GM12878 (cell line): ENCODE measurements at places on chromosomes 16 and 17. TPM values are rescaled to one million over a fixed set of nuclear protein-coding genes. Genes with fewer than 3 reads are reported as not detected.

The TBC1D16 gene
- 0.10 and 0.13 TPM in 2 replicates for total RNA-seq

The MYLK3 gene
- 0.37 and 0.46 TPM in 2 replicates for total RNA-seq

DNA sequence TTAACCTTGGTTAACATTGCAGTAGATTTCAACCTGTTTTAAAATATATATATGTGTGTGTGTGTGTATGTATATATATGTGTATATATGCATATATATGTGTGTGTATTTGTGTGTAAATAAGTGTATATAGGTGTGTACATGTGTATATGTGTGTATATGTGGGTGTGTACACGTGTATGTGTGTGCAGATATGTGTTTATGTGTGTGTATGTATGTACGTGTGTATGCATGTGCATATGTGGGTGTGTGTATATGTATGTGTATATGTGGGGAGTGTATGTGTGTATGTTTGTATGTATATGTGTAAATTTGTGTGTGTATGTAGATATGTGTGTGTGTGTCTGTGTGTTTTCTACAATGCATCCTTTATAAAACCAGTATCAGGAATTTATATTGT, 205.5 kb upstream of the FOXF1 start:
- no peaks in the 10 kb centered on the region for H3K4me1 ChIP-seq
- DNase-seq: no peak
- H3K4me3 ChIP-seq: no peak overlapping the region
- H3K27ac ChIP-seq: no peak overlapping the region
- H3K27me3 ChIP-seq: peaks cover 3% of the 10 kb centered on the region

GRCh38 chr17:28916302-28916934, 13.5 kb upstream of the DHRS13 start:
- H3K4me1 ChIP-seq: no peaks in the 10 kb centered on the region
- DNase-seq: no peak
- H3K36me3 ChIP-seq: peaks cover 60% of the 10 kb centered on the region
- H3K27ac ChIP-seq: no peak overlapping the region
- no peak overlapping the region for H3K4me3 ChIP-seq
- no peaks in the 10 kb centered on the region for H3K27me3 ChIP-seq

DNA sequence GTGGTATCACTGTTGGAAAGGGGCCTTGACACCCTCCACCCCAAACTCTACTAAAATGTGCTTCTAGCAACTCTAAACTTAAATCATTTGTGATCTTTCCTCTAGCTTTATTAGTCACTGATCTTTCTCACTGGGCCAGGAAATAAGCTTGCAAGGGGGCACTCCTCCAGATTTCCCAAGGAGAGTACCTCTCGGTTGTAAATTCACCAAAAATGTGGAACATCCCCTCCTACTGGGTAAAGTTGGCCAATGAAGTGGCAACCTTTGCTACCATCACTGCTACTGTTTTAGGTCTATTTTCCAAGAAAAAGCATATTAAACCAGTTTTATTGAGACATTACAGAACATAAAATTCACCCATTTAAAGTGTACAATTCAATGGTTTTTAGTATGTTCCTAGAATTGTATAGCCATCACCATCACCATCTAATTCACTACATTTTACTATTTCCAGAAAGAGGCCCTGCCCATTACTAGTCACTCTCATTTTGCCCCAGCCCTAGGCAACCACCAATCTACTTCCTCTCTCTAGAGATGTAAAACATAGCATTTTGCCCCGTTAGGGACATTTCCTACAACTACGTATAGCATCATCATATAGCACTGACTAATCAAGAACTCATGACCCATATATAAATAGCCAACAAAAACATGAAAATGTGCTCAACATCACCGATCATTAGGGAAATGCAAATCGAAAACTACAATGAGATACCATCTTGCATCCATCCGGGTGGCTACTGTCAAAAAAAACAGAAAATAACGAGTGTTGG, 44.6 kb upstream of the ADCY9 start:
- H3K4me3 ChIP-seq: no peak overlapping the region
- DNase-seq: no peak
- no peaks in the 10 kb centered on the region for H3K4me1 ChIP-seq
- H3K27ac ChIP-seq: no peak overlapping the region
- no peaks in the 10 kb centered on the region for H3K36me3 ChIP-seq
- H3K27me3 ChIP-seq: no peaks in the 10 kb centered on the region

DNA sequence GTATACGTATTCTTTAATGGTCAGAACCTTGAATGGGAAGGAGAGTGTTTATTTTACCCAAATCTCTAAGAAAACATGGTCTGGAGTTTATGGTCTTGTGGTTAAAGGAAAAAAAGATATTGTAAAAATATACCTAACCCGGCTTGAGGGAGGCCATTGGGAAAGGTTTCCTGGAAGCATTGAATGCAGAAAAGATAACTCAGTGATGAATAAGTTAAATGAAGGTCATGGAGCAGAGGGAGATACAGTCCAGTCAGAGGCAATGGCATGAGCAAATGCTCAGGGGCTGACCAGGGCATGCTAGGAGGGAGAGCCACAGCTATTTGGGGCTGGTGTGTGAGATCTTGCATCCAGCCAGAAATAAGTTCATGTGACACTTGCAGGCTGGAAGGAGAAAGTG, 430.4 kb upstream of the CDH5 start:
- H3K4me1 ChIP-seq: no peaks in the 10 kb centered on the region
- H3K27me3 ChIP-seq: no peaks in the 10 kb centered on the region
- no peaks in the 10 kb centered on the region for H3K36me3 ChIP-seq
- no peak overlapping the region for H3K27ac ChIP-seq
